NCI-H187 (cell line): ENCODE measurements at places on chromosomes 4 and X.

GRCh38 chr4:20684852-20685763 is 15.2 kb upstream of the PACRGL start:
- peak; percentile 39 for DNase-seq

GRCh38 chr4:165953181-165953580 is 80.1 kb downstream of the TLL1 start:
- no peak for DNase-seq

DNA sequence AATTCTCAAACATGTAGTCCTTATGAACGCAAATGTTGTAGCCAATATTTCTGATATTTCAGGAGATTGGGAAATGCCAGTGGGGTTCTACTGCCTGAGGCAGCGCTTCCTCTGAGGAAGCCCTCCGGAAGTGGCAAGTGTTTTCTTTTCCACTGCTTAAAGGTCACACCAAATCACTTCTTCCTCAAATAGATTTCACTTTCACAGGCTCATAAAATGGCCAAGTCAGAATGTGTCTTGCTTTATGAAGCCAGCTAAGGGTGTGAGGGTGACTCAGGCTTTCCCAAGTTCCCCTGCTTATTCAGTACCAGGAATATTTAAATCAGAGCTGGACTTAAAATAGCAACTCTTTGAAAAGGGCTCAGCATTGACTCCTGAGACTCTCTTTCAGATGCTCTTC is 514.2 kb upstream of the DIPK2B start:
- DNase-seq: no peak

DNA sequence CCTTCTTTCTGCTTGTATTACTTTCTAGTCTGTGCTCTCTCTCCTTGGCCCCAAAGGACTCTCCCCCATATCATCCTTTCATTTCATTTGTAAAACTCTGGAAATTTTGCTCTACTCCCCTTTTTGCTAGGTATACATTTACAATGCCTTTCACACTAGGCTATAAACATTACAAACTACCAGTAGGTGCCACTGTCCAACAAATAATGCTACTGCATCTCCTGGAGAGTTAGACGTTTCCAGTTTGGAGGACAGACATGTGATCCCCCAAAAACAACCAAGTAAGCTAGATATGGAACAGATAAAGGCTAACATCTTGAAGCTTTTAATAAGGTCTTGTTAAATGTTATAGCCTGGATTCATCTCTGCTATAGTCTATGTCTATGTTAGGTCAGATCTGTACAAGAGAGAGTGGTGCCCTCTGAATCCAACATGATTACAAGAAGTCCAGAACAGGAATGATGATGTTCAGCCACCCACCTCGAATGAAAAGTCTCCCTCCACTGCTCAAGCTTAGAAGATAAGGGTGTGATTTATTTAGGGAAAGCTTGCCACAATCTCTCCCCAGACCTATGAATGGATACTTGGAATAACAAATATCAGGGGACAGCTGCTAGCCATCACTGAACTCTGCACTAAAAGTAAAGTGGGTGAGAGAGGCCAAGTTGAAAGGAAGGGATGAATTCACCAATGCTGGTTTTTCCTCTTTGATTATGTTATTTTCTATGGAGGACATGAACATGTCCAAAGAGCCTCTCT is 14.3 kb downstream of the CBR4 start:
- DNase-seq: no peak

GRCh38 chr4:87120010-87120409 is 100.4 kb downstream of the KLHL8 start:
- no peak for DNase-seq

DNA sequence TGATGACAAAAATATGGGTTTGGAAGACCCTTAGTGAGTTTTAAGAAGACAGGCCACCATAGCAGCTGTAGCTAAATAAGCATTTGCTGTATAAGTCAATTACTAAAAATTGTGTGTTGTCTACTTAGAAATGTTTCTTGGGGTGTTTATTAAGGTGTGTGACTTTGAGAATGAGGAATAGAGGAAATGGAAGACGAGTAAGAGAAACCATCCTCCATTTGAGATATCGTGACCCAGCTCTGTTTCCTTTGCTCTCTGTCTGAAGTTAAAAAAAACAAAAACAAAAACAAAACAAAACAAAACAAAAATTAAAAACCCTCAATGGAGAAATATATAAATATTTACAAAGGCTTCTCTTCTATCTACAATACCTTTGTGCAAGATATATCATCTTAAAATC is 41.7 kb upstream of the FAM9C start:
- DNase-seq: no peak

DNA sequence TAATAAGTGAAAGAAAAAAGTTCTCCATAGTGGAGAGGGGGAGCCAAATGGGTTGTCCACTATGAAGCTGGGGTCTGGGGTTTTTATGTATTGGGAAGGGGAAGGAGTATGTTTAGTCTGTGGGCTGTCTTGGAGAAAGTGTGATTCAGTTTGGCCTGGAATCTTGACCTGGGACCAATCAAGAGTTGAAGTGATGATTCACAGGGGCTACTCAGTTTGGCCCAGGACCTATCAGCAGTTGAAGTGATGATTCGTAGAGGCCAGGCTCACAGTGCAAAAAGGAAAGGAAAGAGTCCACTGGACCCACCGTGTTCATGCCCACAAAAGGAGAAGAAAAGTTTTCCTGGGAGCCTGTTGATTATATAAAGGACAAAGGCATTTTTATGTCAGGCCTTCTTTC is 47.3 kb upstream of the RAB9B start:
- DNase-seq: no peak

- no peak for DNase-seq
Observed at GRCh38 chr4:113610537-113610936, 151.0 kb downstream of the CAMK2D start.

GRCh38 chr4:6352031-6352692 is 82.5 kb downstream of the WFS1 start:
- DNase-seq: no peak

DNA sequence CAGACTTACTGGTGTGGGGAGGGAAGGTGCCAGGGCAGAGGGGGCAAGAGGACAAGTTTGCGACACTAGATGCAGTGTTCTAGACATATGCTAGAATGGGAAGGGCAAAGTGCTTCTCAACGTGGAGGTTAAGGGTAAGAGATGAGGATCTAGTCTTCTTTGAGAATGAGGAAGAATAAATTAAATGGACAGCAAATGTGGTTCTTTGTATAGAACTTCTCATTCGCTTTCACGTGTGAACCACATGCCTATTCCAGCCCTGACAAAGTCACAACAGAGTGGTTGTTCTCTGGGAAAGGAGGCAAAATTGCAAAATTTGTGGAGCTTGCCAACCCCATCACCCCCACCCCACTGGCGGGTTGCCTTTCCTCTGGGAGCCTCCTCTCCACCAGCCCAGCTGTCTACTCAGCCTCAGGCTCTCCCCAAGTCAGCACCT is 1.5 kb upstream of the ANXA5 start:
- DNase-seq: no peak

GRCh38 chrX:10833299-10834169 is 213.1 kb upstream of the MID1 start:
- DNase-seq: no peak

DNA sequence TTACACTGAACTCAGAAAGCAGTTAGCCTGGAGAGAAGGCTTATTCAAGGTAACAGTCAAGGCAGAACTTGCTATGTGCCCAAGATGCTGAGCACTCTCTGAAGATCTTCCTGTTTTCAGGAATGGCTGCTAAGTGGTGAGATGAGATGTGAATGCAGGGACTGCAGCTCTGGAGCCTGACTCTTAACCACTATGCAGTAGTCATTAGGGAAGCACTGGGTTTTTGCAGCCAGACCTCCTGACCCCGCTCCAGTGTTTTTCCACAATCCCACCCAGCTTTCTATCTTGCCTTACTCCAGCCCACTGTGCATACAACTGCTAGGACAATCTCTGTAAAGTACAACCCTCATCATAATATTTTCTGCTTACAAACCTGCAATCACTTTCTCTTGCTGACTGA is 95.2 kb upstream of the LNX1 start:
- no peak for DNase-seq

DNA sequence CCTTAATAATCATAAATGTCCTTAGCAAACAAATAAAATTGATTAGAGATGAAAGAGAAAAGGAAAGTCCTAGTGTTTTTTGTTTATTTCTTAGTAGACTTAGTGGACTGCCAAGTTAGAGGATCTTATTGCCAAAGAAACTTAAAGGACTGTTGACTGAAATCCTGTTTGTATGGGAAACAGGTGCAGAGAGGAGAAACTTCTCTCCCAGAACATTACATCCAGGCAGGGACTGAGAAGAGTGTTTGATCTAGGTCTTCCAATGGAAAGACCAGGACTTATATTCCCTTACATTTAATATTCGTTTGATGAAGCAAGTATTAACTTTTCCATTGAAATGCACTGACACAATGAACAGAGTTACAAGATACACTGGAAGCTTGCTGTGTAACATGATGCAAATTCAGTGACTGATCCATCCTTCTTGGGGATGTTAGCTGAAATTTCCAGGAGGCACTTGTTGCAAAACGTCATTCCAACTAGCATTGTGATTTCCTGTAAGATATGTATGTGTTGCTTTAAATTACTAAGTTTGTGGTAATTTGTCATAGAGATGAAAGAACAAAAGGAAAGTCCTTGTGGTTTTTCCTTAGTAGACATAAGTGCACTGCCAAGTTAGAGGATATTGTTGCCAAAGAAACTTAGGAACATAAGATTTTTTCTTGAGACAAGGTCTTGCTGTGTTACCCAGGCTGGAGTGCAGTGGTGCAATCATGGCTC is 505.6 kb downstream of the STIM2 start:
- no peak for DNase-seq

DNA sequence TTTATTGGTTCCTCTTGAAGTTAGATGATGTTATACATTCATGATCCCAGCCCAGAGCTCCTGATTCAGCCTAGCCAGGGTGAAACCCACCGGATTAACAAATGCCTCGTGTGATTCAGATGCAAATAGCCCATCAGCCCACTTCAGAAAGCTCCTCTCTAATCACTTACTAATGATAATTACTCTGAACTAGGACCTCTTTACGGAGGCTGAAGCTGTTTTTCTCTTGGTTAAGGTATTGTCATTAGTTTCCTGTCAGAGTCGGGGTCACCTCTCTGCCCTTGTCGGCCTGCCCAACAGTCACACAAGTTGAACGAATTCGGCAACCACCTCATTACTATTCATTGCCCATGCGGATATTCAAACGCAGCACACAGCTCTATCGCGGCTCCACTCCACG is 36.6 kb downstream of the ZFP42 start:
- DNase-seq: no peak

- no peak for DNase-seq
Observed at GRCh38 chrX:28659269-28659668, 72.0 kb downstream of the IL1RAPL1 start.

DNA sequence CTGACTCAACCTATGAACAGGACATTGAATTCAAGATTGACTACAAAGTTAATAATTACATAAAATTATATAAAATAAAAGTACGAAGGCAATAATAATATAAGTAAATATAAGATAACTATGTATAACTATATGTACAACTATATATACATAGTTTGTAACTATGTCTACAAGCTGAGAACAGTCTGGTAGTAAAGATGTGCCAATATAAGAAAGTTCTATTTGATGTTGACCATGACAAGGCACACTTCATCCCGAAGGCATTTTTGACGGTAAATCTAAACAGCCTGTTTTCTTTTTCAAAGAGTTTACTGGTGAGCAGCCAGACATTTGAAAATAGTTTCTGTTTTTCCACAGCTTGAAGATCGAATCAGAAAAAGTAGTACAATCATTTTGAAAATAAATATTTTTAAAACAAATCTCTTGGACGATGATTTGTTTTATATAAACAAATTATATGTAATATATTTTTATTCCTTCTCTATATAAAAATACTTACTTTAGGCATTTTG is 112.9 kb downstream of the CEP44 start:
- DNase-seq: no peak

GRCh38 chr4:64876021-64876420 is 466.8 kb upstream of the TECRL start:
- no peak for DNase-seq

GRCh38 chr4:47942081-47942819 is 27.9 kb upstream of the NFXL1 start:
- no peak for DNase-seq

DNA sequence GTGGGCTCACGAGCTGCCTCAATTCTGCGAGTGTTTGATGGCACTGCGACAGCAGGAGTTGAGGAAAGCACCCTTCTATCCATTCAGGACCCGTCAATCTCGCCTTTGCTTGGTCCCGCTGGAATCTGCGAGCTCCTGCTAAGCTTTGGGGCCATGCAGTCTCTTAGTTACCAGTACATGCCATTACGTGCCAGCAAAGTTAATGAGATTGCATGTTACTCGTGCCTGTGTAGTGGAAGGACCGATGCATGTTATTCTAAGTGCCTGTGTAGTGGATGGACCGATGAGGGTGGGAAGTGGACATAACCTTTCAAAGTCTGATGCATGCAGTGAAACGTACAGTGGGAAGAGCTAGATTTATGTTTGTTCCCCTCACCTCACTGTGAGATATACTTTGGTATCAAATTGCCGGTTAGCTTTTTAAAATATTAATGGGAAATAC is 569 bp downstream of the RPS3A start:
- DNase-seq: no peak

DNA sequence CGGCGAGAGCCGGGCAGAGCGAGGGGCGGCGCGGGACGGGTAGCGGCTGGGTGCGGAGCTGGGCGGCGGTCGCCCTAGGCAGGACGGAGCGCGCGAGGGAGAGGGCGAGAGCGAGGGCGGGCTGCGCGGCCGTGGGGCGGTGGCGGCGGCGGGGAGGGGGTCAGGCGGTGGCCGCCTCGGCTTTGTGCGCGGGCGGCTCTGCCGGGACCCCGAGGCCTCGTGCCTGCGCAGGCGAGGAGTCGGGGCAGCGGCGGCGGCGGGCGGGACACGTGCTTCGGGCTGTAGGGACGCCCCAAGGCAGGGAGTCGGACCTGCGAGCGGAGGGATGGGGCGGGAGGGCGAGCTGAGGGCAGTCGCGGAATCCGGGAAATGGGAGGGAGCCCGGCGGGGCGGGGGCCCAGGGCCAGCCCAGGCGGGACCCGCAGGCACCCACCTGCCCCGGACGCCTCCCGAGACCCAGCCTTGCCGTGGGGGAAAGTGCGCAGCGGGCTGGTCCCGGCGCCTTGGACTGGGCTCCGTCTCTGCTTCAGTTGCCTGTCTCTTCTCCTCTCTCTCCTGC is 465 bp downstream of the BMPR1B start:
- no peak for DNase-seq

GRCh38 chr4:14857981-14858380 is 144.3 kb upstream of the CPEB2 start:
- no peak for DNase-seq

DNA sequence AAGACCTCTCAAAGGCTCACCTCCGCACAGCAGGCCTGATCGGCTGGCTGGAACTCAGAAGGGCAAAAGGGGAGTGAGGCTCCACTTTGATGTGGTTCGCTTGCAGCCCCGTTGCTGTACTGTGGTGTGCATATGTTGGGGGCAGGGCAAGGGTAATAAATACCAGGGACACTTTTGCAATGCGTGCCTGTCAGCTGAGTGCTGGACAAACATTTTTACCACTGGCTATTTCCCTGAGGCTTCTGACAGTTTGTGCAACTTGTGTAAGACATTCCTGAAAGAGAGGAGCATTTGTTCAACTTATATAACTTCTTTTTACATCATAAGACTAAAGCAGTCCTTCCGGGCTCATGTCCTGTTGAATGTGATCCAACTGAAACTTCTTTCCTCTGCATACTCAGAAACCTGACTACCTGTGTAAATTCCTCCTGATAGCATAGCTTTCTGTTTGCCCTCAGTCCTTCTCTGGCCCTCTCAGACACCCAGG is 82.3 kb downstream of the SPRY1 start:
- no peak for DNase-seq

- DNase-seq: no peak
Observed at GRCh38 chr4:3703677-3704521, 62.3 kb upstream of the ADRA2C start.

- DNase-seq: no peak
Observed at GRCh38 chrX:151879856-151880255, 32.8 kb upstream of the MAGEA4 start.

- DNase-seq: no peak
Observed at GRCh38 chrX:134628663-134629062, 29.6 kb downstream of the PLAC1 start.
